Cerebellar nuclear complex (tissue), 1 donor: ENCODE measurements at places on chromosomes 1 and 21.

GRCh38 chr1:228112167-228112566 is 3.1 kb upstream of the MRPL55 start:
- no peak for DNase-seq

GRCh38 chr1:58345215-58346035 is 201.1 kb downstream of the OMA1 start:
- no peak for DNase-seq

DNA sequence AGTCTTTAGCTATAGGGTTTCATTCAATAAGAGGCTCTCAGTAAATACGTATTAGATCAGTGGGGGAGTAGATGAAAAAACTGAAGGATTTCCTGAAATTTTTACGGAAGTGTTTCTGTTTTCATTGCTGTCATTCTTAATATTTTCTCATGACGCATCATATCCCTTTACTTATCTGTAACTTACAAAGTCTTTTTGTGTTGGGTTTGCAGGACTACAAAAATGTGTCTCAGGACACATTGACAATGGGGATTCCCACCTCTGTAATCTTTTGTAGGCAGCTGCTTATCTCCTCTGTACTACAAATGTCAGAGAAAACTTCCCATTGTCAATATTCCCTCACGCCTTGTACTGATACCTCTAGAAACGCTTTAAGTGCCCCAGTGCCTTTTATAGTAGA is 35.5 kb downstream of the CRP start:
- DNase-seq: no peak

DNA sequence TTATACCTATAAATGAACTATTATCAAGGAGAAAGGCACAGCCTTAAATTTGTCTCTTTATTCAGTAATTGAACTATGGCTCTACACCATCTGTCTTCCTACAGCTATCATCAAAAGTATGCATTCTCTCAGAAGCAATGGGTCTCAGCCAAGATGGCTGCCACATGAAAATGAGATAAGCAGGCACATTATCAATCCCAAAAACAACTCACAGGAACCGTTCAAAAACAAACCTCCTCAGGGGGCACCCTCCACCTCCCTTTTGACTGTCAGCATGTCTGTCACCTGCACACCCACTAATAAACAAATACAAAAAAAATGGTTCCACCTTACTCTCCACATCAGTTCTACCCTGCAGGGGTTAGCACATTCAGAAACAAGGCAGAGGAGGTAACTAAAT is 23.6 kb downstream of the KIAA0319L start:
- no peak for DNase-seq

DNA sequence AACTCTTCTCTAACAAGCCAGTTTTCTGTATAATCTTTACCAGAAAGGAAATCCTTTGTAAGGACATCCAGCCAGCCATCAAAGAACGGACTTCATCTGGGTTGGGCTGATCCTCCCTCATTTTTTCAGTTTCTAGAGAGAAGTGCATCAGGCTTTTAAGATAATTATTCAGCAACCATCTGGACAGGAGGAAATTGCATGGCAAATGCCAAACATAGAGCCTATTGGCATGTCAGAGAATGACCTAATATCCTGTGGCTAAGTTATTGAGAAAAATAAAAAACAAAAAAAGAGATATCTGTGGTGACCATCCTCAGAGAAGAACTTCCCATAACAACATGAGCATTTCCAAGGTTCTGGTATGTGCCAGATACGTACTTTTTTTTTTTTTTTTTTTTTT is 74.9 kb upstream of the BEND5 start:
- DNase-seq: no peak

GRCh38 chr1:102241431-102242338 is 245.0 kb upstream of the OLFM3 start:
- DNase-seq: no peak

DNA sequence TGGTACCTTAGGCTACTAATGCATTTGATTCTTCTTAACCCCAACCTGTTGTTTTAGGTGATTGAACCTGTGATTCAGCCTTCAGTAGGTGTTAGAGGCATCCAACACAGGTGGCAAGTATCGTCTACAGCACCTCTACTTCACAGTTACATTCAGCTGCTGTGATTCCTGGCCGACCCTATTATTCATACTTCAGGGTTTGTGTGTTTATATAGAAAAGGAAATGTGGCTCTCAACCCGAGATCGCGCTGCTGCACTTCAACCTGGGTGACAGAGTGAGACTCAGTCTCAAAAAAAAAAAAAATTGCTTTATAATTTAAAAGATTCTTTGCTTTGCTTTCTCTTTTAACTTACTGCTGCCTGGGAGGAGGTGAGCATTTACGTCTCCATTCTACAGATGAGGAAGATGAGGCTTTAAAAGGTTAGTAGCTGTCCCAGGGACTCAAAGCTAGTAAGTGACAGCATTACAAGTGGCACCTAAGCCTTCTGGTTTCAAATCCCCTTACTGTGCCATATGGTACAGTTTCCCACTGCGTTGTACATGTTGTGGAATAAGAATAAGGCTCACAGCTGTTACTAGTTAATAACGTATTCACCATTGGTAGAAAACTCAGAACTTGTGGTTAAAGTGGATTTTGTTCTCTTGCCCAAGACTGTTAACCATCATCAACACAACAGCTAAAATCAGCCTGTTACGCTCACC is 9.9 kb upstream of the GPR25 start:
- no peak for DNase-seq

- DNase-seq: no peak
These were observed 291.9 kb upstream of the AJAP1 start for GRCh38 chr1:4362314-4363044.
